ENCODE measurements at places on chromosomes 2 and 18. TPM values are rescaled to one million over a fixed set of nuclear protein-coding genes. Genes with fewer than 3 reads are reported as not detected.

Gene ZDBF2
- total RNA-seq = 30.4 TPM

Gene AGXT
- not detected for total RNA-seq

Gene PDCD1
- total RNA-seq = not detected

Gene UGT1A5
- total RNA-seq = 0.79 TPM

Gene GLB1L
- 12.0 TPM for total RNA-seq

Gene CDH19
- 18.3 TPM for total RNA-seq

Gene CYBRD1
- 223 TPM for total RNA-seq

DNA sequence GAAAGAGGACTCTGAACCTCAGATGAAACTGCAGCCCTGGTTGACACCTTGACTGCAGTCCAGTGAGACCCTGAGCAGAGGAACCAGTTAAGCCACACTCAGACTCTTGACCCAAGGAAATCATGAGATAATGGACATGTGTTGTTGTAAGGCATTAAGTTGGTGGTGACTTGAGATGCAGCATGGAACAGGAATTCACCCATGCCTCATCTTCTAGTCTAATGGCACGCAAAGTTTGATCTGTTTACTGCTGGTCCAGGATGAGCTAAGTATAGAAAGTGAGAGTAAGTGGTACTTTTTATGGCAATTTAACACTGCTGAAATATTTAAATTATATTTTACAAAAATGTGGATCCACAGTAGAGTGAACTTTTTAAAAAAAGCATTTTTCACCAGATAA, 51.3 kb upstream of the LTBP1 start:
- DNase-seq = no peak

- no peak for DNase-seq
Measured at GRCh38 chr2:24744356-24744755, 48.8 kb downstream of the PTRHD1 start.

GRCh38 chr18:12811191-12811950, 72.7 kb downstream of the PTPN2 start:
- no peak for DNase-seq

GRCh38 chr2:129233166-129233565, 746.3 kb upstream of the RAB6C start:
- DNase-seq = no peak

DNA sequence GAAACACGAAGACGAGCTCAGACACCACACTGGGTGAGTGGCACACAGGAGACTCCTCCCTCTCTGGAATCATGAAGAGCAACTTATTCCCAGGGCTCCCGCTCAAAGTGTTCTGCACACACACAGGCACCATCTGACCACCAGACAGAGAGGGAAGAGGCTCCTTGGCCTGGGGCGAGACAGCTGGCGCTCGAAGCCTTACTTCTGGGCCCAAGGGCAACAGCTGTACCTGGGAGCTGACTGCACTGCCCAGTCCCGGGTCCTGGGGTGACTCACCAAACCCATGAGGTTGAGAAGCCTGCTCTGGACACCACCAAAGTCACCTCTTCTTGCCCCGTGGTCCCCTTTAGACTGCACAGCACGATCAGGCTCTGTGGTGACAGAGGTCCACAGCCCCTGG, 42.4 kb downstream of the ADCY3 start:
- DNase-seq = no peak

DNA sequence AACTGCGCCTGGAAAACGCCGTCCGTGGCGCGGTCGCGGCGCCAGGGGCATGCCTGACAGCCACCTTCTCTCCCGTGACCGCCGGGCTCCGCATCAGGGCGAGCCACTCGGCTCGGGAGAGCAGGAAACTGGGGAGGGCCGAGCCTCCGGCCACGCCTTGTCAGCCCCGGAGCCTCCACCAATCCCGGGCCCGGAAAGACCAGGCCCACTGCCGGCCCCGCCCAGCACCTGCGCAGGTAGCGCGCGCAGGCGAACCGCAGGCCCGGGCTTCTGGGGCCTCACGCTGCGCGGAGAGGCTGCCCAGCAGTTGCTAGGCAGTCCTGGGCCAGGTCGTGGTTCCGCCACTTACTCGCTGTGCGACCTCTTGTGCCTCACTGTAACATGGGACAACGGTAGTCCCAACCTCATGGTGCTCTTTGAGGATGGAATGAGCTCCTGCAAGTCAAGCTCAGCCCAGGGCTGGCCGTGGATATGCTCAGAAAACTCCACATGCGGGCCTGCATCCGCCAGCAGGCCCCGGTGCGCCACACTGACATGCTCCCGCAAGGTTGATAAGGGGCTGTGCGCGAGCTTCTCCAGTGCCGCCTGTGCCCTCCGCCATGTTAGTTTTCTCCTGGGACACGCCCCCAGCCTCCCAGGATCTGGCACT, 97.1 kb downstream of the INHBB start:
- no peak for DNase-seq

DNA sequence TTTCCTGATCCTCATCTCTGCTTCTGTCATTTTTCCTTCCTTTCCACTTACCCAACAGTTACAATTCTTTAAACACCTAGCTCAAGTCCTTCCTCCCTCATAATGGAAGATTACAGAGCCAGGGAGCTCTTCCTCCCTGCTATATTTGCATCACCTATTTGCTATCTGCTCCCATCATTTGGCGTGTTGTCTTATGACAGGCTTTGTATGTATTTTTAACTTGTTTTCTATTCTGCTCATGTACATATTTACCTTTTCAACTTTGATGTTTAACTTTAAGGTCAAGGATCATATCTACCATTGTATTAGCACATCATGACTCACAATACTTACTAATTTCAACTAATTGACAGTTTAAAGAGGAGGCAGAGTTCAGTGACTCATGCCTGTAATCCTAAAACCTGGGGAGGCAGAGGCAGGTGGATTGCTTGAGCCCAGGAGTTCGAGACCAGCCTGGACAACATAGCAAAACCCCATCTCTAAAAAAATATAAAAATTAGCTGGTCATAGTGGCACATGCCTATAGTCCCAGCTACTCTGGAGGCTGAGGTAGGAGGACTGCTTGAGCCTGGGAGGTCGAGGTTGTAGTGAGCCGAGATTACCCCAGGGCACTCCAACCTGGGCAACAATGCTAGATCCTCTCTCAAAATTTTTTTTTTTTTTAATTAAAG, 308.0 kb upstream of the STON1 start:
- no peak for DNase-seq

- DNase-seq = no peak
Measured at GRCh38 chr2:43399098-43399497, 172.7 kb upstream of the ZFP36L2 start.

GRCh38 chr2:120761164-120761861, 25.6 kb downstream of the GLI2 start:
- no peak for DNase-seq

DNA sequence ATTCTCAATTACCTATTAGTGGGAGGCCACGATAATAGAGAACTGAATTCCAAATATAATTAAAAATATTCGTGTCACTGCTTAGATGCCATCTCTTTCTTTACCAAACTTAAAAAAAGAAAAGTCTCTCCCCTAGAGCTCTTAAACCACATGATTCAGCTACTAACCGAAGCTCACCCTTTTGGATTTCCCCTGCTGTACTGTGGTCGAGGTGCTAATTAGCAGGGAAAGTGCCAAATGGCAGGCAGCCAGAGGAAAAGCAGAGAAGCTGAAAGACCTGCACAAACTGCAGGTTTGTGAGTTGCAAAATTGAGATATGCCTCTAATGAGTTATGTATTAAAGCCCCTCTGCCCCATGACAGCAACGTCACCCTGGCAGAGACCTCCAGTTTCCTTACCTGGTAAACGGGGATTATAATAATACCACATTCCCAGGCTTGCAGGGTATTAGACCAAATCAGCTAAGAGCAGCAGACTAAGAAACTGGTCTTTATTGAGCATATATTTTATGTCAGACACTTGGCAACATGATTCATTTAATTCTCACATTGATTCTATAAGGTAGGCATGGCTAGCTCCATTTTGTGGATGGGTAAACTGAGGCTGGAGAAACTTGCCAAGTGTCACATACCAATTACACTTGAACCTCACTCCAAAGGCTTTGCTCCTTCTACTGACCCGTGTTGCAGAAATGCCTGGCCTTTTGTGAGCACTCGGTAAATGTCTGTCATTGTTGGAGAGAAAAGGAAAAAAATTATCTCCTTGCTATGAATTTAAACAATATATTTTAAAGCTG, 259.7 kb downstream of the LPIN1 start:
- DNase-seq = no peak

- DNase-seq = no peak
Measured at GRCh38 chr2:241803387-241804325, 5.3 kb upstream of the NEU4 start.

DNA sequence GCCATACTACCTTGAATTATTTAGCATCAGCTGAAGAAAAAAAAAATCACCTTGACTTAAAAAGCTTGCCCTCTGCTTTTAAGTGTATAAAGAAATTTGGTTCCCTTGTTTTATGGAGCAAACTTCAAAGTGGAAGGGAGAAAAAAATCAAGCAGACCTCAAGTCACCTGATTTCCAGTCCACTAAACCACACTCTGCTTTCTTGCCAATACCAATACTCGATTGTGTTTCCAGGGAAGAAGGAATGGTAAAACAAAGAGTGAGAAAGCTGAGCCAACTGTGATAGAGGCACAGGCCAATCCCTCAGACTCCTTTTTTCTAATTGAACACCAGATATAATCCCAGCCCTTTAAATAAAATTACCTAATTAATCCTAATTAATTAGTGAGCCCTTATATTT, 587.3 kb downstream of the ARHGAP15 start:
- no peak for DNase-seq

GRCh38 chr2:176650838-176651555, 381.8 kb downstream of the MTX2 start:
- DNase-seq = no peak

DNA sequence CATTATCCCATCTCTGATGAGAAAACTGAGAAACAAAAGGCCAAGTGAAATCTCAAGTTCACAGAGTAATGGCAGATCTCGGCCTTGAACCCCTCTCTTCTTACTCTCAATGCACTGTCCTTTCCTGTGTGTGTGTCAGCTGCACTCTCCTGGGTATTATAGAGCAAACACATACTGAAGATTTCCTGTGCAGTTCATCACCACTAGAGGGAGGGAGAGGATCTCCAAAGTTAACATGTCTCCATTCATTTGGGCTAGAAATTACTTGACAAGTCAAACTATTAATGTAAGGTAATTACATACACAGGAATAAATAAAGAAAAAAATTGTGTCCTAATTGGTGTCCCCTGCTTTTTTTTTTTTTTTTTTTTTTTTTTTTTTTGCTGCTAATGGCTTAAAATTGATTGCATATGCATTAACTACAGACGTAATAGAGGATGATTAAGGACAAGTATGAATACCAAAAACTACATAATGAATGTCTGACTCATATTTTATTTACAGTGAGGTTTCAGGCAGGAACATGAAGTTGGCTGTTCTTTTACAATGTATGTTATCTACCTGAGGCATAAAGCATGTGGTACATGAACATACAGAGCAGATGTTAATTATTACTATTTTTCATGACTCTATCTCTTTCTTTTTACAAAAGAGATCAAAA, 269.2 kb downstream of the NYAP2 start:
- DNase-seq = peak; percentile 23

DNA sequence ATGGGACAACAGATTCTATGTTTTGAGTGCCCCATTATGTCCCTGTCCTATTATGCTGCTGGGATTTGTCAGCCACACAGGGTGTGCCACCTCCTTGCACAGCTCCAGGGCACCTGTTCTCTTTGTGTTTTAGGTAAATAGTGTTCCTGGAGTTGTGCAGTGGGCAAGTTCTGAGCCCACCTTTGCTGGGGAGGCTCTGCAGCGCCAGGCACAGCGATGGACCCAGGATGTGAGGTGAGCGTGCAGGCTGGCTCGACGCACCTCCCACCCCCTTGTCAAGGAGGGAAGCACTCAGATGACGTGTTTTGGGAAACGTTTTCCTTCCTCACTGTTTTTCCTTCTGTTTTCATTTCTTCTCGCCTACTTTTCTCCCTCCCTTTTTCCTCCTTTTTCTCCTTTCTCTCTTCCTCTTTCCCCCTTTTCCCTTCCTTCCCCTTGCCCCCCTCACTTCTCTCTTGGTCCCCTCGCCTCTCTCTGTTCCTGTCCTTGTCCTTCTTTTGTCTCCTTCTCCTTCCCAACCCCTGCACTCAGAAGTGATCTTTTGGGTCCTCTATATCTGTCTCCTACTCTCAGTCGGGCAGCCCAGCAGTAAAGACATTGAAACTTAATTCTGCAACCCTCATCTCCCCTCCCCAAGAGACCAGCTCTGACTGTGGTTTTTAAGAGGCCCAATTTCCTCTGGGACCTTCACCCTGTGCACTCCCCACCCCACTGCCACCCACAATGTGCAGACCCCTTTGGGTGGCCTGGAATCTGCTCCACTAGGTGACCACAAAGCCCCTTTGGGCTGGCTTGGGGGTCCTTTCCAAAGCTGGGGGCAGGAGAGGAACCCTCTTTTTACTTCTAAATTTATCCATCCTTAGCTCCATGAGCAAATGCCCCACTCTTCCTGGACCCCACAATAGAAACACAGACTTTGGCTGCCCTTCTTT, 104.0 kb downstream of the MCFD2 start:
- no peak for DNase-seq

DNA sequence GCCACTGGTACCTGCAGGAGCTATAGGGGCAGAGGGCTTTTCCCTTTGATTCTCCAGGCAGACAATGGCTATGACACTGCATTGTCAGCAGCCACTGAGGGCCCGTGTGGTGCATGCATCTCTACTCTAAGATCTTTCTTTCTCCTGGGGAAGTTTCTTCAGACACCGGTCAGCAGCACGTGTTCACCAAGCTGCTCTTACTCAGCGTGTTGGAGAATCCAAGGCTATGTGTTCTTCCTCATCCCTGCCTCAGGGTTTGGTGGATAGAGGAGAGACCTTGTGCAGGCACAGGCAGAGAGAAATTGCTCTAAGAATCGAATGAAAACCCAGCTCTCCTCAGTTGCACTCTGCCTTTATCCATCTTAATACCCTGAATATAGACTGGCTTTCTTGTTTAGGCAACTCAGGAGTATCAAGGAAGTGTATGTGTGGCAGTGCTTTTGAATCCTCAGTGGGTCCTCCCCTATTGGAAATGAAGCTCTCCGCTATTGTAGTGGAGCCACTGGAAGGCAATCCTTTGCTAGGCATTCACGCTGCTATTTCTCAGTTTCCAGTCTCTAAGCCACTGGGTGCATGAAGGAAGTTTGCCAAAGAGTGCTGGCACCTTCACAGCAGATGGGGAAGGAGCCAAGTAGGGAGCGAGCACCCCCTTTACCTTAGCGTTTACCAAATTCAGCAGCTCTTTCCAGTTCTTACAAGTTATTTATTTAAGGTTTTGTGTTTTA, 86.9 kb upstream of the EML6 start:
- DNase-seq = no peak

Data from urinary bladder (tissue), 4 donors.